Endothelial cell of umbilical vein (primary cell): ENCODE measurements at places on chromosomes 3 and 15. TPM values are rescaled to one million over a fixed set of nuclear protein-coding genes. Genes with fewer than 3 reads are reported as not detected.

GRCh38 chr3:192915304-192915703 is 2.4 kb downstream of the MB21D2 start:
- H3K27me3 ChIP-seq: no peaks in the 10 kb centered on the region
- peak; percentile 32 for DNase-seq
- H3K4me1 ChIP-seq: peaks cover 9% of the 10 kb centered on the region
- no peak overlapping the region for H3K4me3 ChIP-seq
- H3K27ac ChIP-seq: no peak overlapping the region

DNA sequence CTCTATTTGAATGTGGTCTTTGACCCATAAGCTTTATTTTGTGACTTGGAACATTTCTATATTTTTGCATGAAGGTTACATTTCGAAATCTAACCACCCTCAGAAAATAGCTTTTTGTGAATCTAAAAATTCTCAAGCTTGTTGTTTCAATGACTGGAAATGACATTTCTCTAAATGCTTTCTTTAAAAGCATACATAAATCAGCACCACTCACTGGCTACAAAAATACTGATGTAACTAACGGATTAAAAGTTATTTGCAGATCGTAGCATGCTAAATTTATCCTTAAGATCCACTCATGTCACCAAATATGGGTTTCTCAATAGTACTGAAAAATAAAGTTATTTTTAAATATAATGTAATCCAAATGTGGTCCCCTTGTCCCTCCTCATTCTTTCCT is 55.2 kb upstream of the ACAN start:
- H3K27me3 ChIP-seq: peaks cover 15% of the 10 kb centered on the region
- DNase-seq: no peak
- H3K27ac ChIP-seq: no peak overlapping the region
- no peaks in the 10 kb centered on the region for H3K36me3 ChIP-seq
- H3K4me3 ChIP-seq: no peak overlapping the region

- H3K4me3 ChIP-seq: no peak overlapping the region
- H3K27me3 ChIP-seq: peaks cover 8% of the 10 kb centered on the region
- H3K36me3 ChIP-seq: no peaks in the 10 kb centered on the region
- H3K4me1 ChIP-seq: no peaks in the 10 kb centered on the region
Observed at GRCh38 chr3:130831719-130832400, 62.0 kb upstream of the ATP2C1 start.

- DNase-seq: no peak
- H3K27me3 ChIP-seq: no peaks in the 10 kb centered on the region
- no peak overlapping the region for H3K4me3 ChIP-seq
Observed at GRCh38 chr15:68197661-68198437, 7.3 kb downstream of the CALML4 start.

DNA sequence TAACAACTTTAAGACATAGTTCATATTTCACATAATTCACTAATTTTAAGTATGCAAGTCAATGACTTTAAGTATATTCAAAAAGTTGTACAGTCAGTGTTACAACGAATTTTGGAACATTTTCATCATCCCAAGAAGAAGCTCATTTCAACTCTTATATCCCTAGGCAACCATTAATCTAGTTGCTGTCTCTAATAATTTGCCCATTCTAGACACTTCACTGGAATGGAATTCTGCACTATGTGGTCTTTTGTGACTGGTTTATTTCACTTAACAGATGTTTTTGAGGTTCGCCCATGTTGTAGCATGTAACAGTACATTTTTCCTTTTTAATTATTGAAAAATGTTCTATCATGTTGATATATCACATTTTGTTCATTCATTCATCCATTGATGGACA is 104.2 kb upstream of the SPRED1 start:
- no peaks in the 10 kb centered on the region for H3K36me3 ChIP-seq
- H3K4me1 ChIP-seq: no peaks in the 10 kb centered on the region
- no peak for DNase-seq
- H3K27me3 ChIP-seq: peaks cover 10% of the 10 kb centered on the region

DNA sequence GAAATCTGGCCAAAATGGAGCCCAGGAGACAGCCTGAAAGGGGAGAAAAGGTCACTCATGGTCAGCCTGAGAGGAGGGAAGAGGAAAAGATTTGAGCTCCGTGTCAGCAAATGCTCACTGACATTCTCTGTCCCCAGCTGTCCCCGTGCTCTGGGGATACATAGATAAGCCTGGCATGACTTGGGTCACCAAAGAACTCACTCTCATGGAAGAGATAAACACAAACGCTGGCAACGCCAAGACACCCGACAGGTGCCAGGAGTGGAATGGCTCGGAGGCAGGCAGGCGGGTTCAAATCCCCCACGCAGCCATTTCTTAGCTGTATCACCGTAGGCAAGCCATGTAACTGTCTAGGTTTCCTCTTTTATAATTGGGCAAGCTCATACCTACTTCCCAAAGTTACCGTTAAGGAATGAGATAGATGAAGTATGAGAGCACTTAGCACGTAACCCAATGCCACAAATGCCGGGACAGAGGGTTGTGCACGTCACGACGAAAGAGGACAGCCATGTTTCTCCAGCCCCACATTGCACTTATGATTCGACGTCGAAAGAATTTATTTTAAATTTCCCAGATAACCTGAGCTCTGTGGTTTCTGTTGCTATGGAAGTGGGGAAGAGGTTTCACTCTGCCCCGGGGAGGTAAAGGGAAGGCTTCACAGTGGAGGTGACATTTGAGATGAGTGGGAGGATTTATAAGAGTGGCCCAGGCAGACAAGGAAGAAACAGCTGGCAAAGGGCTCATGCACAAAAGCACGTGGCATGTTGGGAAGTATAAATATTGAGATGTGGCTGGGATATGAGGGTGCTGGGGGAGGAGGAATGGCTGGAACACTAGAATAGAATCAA is 41.4 kb upstream of the TSEN2 start:
- H3K27ac ChIP-seq: no peak overlapping the region
- H3K36me3 ChIP-seq: no peaks in the 10 kb centered on the region
- no peaks in the 10 kb centered on the region for H3K27me3 ChIP-seq
- no peak for DNase-seq
- no peaks in the 10 kb centered on the region for H3K4me1 ChIP-seq

GRCh38 chr15:48785195-48785594 is 25.7 kb downstream of the CEP152 start:
- no peak overlapping the region for H3K4me3 ChIP-seq
- no peaks in the 10 kb centered on the region for H3K4me1 ChIP-seq
- no peak overlapping the region for H3K27ac ChIP-seq
- H3K36me3 ChIP-seq: peaks cover 18% of the 10 kb centered on the region
- no peaks in the 10 kb centered on the region for H3K27me3 ChIP-seq

GRCh38 chr3:137222736-137223225 is 265.0 kb downstream of the IL20RB start:
- no peaks in the 10 kb centered on the region for H3K36me3 ChIP-seq
- H3K27me3 ChIP-seq: no peaks in the 10 kb centered on the region
- H3K4me3 ChIP-seq: no peak overlapping the region
- H3K4me1 ChIP-seq: no peaks in the 10 kb centered on the region
- DNase-seq: no peak
- H3K27ac ChIP-seq: no peak overlapping the region

- H3K36me3 ChIP-seq: no peaks in the 10 kb centered on the region
- no peak overlapping the region for H3K4me3 ChIP-seq
- DNase-seq: no peak
- peaks cover 5% of the 10 kb centered on the region for H3K4me1 ChIP-seq
- no peak overlapping the region for H3K27ac ChIP-seq
Observed at GRCh38 chr15:57495041-57495440, 96.7 kb upstream of the MYZAP start.

GRCh38 chr3:188954590-188955208 is 217.1 kb upstream of the TPRG1 start:
- no peak overlapping the region for H3K4me3 ChIP-seq
- H3K27ac ChIP-seq: no peak overlapping the region
- H3K36me3 ChIP-seq: no peaks in the 10 kb centered on the region
- DNase-seq: peak; percentile 84

DNA sequence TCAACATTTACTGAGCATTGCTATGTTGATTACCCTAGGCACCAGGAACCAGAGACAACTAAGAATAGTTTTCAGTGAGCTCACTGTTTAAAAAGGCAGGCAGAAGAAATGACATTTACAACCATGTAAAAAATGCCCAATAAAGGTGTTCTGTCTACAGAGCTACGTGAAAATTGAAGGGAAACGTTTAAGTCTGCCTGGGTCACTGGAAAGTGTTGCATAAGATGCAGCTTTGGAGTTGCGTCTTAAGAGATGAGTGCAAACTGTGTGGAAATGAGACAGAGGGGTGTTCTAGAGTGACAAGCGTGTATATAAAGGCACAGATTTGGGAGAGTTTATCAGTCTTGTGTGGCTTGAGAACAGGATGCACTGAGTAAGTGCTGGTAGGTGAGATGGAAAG is 278.7 kb upstream of the GOLGA6L4 start:
- H3K36me3 ChIP-seq: no peaks in the 10 kb centered on the region
- H3K27me3 ChIP-seq: no peaks in the 10 kb centered on the region
- no peak for DNase-seq
- H3K27ac ChIP-seq: no peak overlapping the region
- H3K4me3 ChIP-seq: no peak overlapping the region
- no peaks in the 10 kb centered on the region for H3K4me1 ChIP-seq

DNA sequence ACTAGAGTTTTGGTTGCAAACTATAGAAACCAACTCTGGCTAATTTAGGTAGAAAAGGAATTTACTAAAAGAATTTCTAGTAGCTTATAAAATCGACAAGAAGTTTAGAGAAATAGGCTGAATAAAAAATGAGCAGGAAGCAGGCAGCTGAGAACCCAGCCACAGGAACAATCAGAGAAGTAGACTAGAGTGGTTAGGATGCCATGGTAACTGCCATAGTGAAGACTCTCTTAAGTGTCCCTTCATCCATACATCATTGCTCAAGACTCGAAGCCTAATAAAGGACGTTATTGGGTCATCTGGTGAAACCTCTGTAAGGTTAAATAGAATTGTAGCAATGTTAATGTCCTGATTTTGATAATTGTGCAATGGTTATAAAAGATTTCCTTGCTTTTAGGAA is 13.8 kb downstream of the AVEN start:
- H3K27me3 ChIP-seq: no peaks in the 10 kb centered on the region
- no peaks in the 10 kb centered on the region for H3K4me1 ChIP-seq
- no peaks in the 10 kb centered on the region for H3K36me3 ChIP-seq
- H3K27ac ChIP-seq: no peak overlapping the region
- H3K4me3 ChIP-seq: no peak overlapping the region

DNA sequence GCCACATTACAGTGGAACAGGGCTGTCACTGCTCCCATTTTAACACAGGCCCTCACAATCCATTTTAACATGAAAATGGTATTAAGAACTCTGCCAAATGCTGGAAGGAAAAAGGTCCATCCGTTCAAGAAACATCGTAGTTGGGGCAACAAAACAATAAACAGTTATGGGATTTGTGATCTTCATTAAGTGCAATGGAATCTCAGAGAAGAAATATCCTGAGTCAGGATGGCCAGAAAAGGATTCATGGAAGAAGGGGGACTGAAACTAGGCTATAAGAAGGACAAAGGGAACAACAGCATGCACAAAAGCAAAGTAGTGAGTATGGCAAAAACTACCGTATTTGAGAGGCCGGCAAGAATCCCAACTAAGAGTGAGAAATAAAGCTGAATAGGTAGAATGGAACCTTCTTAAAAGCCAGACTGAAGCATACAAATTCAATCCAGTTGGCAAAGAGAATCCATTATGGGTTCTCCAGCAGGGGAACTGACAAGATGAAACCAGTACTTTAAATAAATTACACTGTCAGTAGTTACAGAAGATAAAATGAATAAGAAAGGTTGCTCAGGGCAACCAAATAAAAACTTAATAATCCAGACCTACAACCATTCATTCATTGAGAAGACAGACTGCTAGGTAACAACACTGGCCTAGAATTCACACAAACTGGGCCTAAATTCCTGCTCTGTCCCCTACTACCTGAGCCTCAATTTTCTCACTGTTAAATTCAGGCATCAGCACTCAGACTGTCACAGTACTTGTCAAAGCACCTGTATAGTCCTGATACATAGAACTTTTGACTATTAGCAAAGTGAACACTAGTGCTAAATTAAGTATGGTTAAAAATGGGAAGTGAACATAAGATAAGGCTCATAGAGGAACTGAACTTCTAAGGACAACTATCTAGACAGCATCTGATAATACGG is 6.3 kb downstream of the TBL1XR1 start:
- no peak overlapping the region for H3K4me3 ChIP-seq
- peaks cover 16% of the 10 kb centered on the region for H3K4me1 ChIP-seq
- no peak overlapping the region for H3K27ac ChIP-seq
- peak; percentile 36 for DNase-seq
- H3K36me3 ChIP-seq: no peaks in the 10 kb centered on the region
- H3K27me3 ChIP-seq: no peaks in the 10 kb centered on the region

DNA sequence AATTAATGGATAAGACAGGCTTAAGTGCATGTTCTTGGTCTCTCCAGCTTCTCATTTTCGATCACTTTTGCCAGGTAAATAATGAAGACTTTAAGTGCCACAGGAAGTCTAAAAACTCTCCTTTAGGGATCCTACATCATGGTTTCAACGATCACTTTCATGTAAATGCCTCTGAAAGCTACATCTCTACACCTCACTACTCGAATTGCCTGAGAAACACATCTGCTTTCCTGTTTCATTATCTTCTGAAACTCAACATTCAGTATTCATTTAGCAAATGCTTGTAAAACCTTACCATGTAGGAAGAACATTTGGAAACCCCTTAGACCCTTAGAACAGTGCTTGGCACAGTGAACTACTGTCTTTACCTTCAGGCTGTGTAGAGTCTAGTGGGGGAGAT is 16.2 kb downstream of the THAP10 start:
- no peak overlapping the region for H3K4me3 ChIP-seq
- H3K36me3 ChIP-seq: no peaks in the 10 kb centered on the region
- DNase-seq: no peak
- no peak overlapping the region for H3K27ac ChIP-seq
- H3K27me3 ChIP-seq: no peaks in the 10 kb centered on the region

- peaks cover 6% of the 10 kb centered on the region for H3K4me1 ChIP-seq
- peaks cover 89% of the 10 kb centered on the region for H3K27me3 ChIP-seq
- H3K27ac ChIP-seq: no peak overlapping the region
- H3K4me3 ChIP-seq: no peak overlapping the region
- no peak for DNase-seq
Observed at GRCh38 chr3:147411815-147412241, 2.7 kb downstream of the ZIC1 start.

- no peaks in the 10 kb centered on the region for H3K36me3 ChIP-seq
- H3K4me1 ChIP-seq: no peaks in the 10 kb centered on the region
- H3K27ac ChIP-seq: no peak overlapping the region
- H3K27me3 ChIP-seq: peaks cover 2% of the 10 kb centered on the region
- H3K4me3 ChIP-seq: no peak overlapping the region
- DNase-seq: no peak
Observed at GRCh38 chr3:193767353-193768069, 174.5 kb downstream of the OPA1 start.

DNA sequence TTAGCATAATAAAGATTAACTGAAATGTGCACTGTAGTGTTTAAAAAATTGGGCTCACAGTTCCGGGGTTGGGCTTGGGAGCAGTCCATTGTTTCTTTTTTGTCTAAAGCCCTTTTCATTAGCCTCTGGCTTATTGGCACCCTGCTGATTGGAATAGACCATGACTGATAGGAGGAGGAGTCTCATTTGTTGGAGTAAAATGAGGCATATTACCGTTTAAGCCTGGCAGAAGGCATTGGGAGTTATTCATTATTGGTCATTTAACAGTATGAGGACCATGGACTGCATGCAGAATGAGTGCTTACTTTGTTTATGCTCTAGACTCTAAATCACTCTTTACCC is 139.0 kb upstream of the CGNL1 start:
- H3K27ac ChIP-seq: no peak overlapping the region
- peaks cover 6% of the 10 kb centered on the region for H3K36me3 ChIP-seq
- H3K27me3 ChIP-seq: no peaks in the 10 kb centered on the region
- no peak overlapping the region for H3K4me3 ChIP-seq
- no peak for DNase-seq
- no peaks in the 10 kb centered on the region for H3K4me1 ChIP-seq

- no peaks in the 10 kb centered on the region for H3K27me3 ChIP-seq
- peaks cover 4% of the 10 kb centered on the region for H3K4me1 ChIP-seq
Observed at GRCh38 chr3:129399895-129400357, 28.5 kb downstream of the EFCAB12 start.

ILDR1 gene
- total RNA-seq: not detected in 2 replicates

C15orf62 gene
- 0.38 and 0.44 TPM in 2 replicates for total RNA-seq

ZNF860 gene
- total RNA-seq: 0.73 and 1.0 TPM in 2 replicates

C3orf80 gene
- total RNA-seq: not detected in 2 replicates

FANCD2OS gene
- not detected in 2 replicates for total RNA-seq
